ENCODE measurements at places on chromosomes 11 and 22. TPM values are rescaled to one million over a fixed set of nuclear protein-coding genes. Genes with fewer than 3 reads are reported as not detected.

Gene TEX54
- not detected for total RNA-seq

Gene RCN1
- total RNA-seq: 457 TPM

Gene PGA4
- not detected for total RNA-seq

Gene LGR4
- total RNA-seq: 15.3 TPM

Gene MYOD1
- total RNA-seq: not detected

Gene UBQLN3
- total RNA-seq: not detected

Gene BUD13
- 20.5 TPM for total RNA-seq

Gene TSGA10IP
- not detected for total RNA-seq

Gene OR51B5
- total RNA-seq: not detected

Gene GNG3
- total RNA-seq: not detected

Gene VSIG10L2
- total RNA-seq: not detected

Measured in thoracic aorta endothelial cell (primary cell).